ENCODE measurements at places on chromosomes 5 and 9. TPM values are rescaled to one million over a fixed set of nuclear protein-coding genes. Genes with fewer than 3 reads are reported as not detected.

The GABRA6 gene
- total RNA-seq: not detected

The SLC27A6 gene
- 0.15 TPM for total RNA-seq

The EFCAB9 gene
- total RNA-seq: not detected

The FOXD4L6 gene
- not detected for total RNA-seq

The PCDHB15 gene
- under 0.01 TPM for total RNA-seq

The F12 gene
- total RNA-seq: not detected

The OTP gene
- not detected for total RNA-seq

The CATSPER3 gene
- total RNA-seq: 0.17 TPM

The ADRB2 gene
- total RNA-seq: 1.3 TPM

The PCDHGA4 gene
- 8.9 TPM for total RNA-seq

The OTULINL gene
- total RNA-seq: 0.17 TPM

The DAP gene
- 74.9 TPM for total RNA-seq

The CDX1 gene
- total RNA-seq: 0.17 TPM

The ARSI gene
- 12.1 TPM for total RNA-seq

The CDKN2B-AS1 gene
- 4.5 TPM for total RNA-seq

The NR2F1 gene
- total RNA-seq: 55.4 TPM

The NKD2 gene
- total RNA-seq: 4.6 TPM

The LEAP2 gene
- 0.50 TPM for total RNA-seq

The SNCAIP gene
- total RNA-seq: 0.66 TPM

The PDE8B gene
- not detected for total RNA-seq

The INSYN2B gene
- total RNA-seq: 14.6 TPM

The DAB2IP gene
- 22.2 TPM for total RNA-seq

The SPINK13 gene
- total RNA-seq: not detected

The TRPM3 gene
- under 0.01 TPM for total RNA-seq

The SNX30 gene
- total RNA-seq: 24.8 TPM

The RNF183 gene
- total RNA-seq: not detected

The LCP2 gene
- total RNA-seq: not detected

The PTBP3 gene
- total RNA-seq: 13.6 TPM

The PLEKHG4B gene
- under 0.01 TPM for total RNA-seq

The CBY3 gene
- total RNA-seq: not detected

The CCL21 gene
- not detected for total RNA-seq

The BSPRY gene
- not detected for total RNA-seq

The PCA3 gene
- not detected for total RNA-seq

The OR1J2 gene
- total RNA-seq: not detected

The CMBL gene
- total RNA-seq: 12.8 TPM

The ECPAS gene
- 102 TPM for total RNA-seq

The IPO11 gene
- 38.0 TPM for total RNA-seq

The RNF38 gene
- total RNA-seq: 7.4 TPM

The SLC6A7 gene
- not detected for total RNA-seq

All from smooth muscle cell of trachea (primary cell).